Stimulated activated CD4-positive, alpha-beta T cell treated with anti-CD3 and anti-CD28 coated beads, Interleukin-4, amount 100 ng/mL, for 4 hours (primary cell): ENCODE measurements at places on chromosomes 2 and 18.

- no peak for DNase-seq
Measured at GRCh38 chr2:10930721-10931516, 19.2 kb downstream of the KCNF1 start.

GRCh38 chr2:200703127-200703925, 108.4 kb upstream of the BZW1 start:
- no peak for DNase-seq

DNA sequence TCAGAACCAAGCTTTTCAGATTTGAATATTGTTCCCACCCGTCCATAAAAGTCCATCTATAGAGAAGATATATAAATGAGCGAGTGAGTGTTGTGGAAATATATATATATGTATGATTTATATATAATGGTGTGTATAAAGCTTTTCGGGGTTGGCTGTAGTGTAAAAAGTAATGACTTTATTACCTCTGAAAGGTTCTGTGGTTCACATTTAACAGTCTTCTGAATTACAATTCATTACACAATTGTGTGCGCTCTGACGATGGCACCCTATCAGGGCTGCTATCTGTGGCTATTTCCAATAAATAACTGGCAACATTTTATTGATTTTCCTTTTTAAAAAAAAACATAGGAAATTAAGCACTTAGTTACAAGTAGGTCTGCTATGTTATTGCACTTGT, 2.7 kb upstream of the BCL11A start:
- DNase-seq = no peak

DNA sequence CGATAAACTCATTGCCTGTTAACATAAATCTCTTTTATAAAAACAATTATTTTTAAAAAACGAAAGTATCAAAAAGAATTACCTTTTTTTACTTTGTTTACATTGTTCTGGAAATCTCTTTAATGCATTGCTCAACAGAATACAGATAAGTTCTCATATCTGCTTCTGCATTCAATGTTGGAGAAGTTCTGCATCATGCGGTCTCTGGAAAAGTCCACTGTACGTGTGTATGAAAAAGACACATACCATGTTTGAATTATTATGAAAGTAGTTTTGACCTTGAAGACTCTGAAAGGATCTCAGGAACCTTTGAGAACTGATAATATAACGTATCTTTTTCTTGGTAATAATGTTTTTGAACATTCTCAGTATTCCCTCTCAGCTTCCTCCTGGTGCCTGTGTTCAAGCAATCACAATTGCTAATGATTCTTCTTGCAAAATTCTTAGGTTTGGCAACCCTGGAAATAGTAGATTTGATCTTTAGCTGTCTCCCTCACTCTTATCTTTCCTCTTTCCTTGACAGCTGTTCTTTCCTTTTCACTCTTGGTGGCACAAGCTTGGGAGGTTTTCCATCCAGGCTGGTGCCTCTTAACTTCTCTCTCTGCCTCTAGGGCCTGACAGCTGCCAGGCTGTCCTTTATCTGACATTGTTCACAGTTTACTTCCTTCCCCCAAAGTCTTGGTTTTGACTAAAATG, 12.4 kb upstream of the IL1R1 start:
- no peak for DNase-seq

DNA sequence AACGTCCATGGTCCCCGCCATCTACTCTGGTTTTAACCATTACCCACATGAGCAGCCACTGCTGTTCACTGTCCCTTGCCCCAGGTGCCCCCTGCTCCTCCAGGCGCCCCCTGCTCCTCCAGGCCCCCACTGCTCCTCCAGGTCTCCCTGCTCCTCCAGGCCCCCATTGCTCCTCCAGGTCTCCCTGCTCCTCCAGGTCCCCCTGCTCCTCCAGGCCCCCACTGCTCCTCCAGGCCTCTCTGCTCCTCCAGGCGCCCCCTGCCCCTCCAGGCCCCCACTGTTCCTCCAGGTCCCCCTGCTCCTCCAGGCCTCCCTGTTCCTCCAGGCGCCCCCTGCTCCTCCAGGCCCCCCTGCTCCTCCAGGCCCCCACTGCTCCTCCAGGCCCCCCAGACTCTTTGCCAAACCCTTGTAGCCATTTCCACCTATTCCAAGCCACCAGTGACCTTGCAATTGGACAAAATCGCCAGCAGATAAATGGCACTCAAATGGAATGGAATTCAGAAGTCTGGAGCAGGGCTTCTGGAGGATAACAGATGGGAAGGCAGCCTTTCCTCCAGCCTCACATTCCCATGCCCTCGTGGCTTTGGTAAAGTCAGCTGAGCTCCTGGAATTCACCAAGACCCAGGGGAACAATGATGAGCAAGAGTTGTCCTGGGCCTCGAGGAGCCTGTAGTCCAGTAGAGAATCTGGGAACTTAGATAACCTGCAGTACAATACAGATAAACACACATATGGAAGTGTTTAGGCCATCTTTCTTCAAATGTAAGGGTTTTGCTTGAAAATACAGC, 13.3 kb upstream of the RPL31 start:
- DNase-seq = no peak

GRCh38 chr18:25243257-25243656, 108.7 kb downstream of the ZNF521 start:
- no peak for DNase-seq

DNA sequence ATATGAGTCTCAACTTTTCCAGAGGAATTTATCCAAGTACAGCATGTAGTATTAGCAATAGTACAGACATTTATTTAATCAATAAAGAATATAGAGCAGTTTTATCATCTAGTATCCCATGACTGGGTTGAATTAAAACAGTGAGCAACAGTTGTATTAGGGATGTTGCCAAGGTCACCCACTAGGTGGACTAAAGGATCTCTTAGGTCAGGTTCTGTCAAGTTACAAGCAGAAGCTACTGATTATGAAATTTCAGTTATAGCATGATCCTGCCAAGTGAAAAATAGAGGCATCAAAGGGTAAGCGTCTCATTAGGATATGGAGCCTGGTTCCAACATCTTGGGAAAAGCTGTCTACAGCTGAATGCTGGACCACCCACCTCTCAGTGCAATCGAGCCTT, 52.1 kb upstream of the LAPTM4A start:
- no peak for DNase-seq

GRCh38 chr2:79105259-79105658, 15.0 kb upstream of the REG1A start:
- DNase-seq = no peak

- DNase-seq = no peak
Measured at GRCh38 chr2:160402501-160402900, 91.1 kb downstream of the RBMS1 start.
